ENCODE measurements at places on chromosomes 7 and 10.

GRCh38 chr7:112938863-112939573 lies 147.6 kb downstream of the GPR85 start:
- DNase-seq: no peak

- DNase-seq: no peak
These were observed 18.6 kb downstream of the CACNB2 start for GRCh38 chr10:18158773-18159265.

GRCh38 chr7:27634671-27635493 lies 27.8 kb downstream of the HIBADH start:
- no peak for DNase-seq

GRCh38 chr10:128103229-128103714 lies 23.0 kb downstream of the MKI67 start:
- DNase-seq: no peak

DNA sequence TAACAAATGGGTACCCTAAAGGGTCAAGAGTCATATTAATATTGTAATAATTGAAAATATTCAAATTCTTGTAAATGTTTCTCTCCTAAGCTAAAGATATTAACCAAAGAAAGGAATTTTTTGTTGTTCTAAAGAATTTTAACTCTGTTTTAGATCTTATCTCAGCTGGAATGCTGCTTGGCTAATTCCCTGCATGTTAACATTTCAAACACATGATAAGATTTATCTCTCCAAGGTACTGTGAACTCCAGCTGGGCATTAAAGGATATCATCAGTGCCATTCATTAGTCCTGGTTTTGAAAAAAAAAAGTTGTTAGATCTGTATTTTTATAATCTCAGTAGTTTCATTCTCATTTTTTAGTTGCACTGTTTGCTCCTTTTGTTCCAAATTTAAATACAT lies 76.9 kb downstream of the MAPK8 start:
- DNase-seq: no peak

- DNase-seq: no peak
These were observed 61.0 kb downstream of the TES start for GRCh38 chr7:116271161-116271913.

GRCh38 chr7:10821156-10821555 lies 152.5 kb upstream of the PHF14 start:
- DNase-seq: no peak

GRCh38 chr7:126185959-126186580 lies 1066.7 kb downstream of the GRM8 start:
- DNase-seq: no peak

DNA sequence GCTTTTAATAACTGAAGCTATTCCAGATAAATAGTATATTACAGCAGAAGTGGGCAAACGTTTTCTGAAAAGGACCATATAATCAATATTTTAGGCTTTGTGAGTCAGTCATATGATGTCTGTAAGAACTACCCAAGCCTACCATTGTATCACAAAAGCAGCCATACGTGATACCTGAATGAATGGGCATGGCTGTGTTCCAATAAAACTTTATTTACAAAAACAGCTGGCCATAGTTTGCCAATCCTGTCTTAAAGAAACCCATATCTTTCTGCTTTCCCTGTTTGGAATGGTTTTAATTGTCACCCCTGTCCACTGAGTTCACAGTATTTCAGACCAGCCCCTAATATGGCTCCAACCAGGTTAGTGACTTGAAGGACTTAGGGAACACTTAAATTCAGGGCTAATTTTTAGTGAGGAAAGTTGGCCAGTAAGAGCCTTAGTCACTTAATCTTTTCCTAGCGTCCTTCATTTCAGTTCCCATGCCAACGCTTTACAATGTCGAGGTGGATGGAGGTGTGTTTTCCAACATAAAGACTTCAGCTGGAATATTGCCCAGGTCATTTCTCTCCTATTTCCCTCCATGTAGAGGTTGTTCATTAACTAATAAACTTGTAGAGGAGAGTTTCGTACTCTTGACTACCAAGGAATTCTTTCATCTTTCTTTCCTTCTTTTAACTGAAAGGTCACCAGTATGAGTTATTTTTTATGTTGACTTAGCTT lies 184.5 kb downstream of the TRIL start:
- DNase-seq: no peak

DNA sequence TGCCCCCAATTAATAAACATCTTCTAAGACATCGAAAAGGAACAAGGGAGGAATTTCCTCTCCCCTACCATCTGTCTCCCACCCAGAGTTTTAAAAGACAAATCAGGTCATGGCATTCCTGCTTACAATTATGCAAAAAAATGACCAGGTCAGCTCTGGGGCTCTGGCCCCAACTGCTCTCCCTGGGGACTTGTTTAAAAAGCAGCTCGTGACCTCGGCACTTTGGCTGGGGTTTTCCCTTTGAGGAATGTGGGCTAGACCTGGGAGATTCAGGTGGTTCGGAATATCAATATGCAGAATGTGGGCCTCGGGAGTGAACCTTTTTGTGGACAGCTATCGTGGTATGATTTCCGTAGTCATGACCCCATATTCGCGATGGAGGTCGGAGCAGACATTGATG lies 648 bp upstream of the RADIL start:
- no peak for DNase-seq

- DNase-seq: no peak
These were observed 1235.0 kb downstream of the XPNPEP1 start for GRCh38 chr10:108688314-108688713.

GRCh38 chr7:132080967-132081668 lies 495.2 kb downstream of the PLXNA4 start:
- DNase-seq: no peak

DNA sequence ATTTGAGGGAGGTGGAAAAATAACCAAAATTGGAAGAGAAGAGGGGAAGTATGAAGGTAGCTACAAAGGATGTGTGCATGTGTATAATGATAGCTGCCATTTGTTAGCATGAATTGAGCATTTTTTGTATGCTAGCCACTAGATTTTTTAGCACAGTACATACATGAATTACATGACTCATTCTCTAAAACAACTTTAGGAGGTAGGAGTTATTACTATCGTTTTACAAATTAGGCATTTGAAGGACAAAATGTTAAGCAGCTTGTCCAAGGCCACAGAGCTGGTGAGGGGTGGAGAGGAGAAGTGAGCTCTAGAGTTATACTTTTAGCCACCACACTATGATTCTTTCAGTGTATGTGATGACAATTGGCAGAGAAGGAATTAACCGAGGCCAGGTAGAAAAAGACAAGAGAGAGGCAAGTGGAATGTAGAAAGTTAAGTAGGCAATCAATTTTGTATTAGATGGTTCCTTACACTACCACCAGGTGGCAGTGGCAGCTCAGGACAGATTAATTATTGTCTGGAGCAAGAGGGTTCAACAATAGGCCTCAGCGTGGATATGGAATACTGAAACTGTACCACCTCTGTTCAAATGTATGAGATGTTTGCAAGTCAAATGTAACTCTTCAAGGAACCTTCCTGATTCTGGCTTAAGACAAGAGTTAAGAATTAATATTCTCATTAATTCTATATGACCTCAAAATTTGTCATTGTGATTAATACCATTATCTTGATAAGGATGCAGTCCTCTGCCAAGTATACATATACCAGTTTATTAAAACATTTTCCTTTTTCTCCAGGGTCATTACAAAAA lies 128.0 kb downstream of the MBL2 start:
- DNase-seq: no peak

DNA sequence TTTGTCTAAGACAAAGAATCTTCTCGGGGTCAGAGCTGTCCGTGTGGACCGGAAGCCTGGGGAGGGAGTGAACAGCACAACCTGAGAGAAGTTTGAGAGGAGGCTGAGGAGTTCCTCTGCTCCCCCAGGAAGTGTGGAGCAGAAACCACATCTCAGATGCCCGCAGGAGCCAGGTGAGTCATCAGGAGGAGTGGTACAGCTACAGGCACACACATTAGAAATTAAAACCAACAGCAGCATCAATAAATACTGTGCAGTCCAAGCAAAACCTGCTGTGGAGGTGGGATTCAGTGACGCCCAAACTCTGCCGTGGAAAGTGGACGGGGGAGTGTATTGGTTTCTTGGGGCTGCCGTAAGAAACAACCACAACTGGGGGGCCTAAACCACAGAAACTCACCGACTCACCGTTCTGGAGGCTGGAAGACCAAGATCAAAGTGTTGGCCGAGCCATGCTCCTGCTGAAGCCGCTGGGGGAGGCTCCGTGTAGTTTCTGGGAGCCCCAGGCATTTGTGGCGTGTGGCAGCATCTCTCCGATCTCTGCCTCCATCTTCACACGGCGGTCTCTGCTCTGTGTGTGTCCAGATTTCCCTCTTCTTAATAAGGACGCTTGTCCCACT lies 31.2 kb upstream of the GARS1 start:
- DNase-seq: no peak

GRCh38 chr7:96669812-96670211 lies 39.8 kb downstream of the SEM1 start:
- no peak for DNase-seq

- no peak for DNase-seq
These were observed 169.8 kb downstream of the ZNF248 start for GRCh38 chr10:37687581-37687980.

GRCh38 chr7:2947058-2947780 lies 96.4 kb downstream of the CARD11 start:
- DNase-seq: no peak

DNA sequence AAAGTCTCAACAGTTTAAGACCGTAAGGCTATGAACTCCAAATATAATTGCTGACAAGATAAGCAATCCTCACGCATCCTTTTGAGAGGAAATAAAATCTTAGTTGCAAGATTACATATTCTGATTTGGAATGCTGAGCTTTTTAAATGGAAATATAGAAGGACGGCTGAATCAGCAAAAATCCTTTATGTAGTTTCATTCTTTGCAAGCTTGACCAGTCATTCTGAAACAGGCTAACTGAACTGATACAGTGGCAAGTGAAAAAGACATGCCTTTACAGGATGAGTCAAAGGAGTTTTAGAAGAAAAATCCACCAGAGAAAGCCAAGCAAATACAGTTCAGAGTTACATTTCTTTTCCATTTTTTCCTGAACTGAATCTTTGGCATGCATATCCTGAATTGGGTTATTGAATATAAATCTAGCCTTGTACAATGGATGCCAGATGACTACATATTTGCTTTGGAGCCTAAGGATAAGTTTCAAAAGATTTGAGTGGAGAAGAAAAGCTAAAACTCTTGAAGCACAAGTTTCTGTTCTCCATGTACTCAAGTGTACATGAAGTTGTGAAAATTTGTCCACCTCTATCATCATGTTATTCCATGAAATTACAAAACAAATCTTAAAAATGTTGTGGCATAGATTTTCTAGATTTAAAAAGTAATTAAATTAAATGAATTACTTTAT lies 4.4 kb downstream of the VIM start:
- DNase-seq: no peak

DNA sequence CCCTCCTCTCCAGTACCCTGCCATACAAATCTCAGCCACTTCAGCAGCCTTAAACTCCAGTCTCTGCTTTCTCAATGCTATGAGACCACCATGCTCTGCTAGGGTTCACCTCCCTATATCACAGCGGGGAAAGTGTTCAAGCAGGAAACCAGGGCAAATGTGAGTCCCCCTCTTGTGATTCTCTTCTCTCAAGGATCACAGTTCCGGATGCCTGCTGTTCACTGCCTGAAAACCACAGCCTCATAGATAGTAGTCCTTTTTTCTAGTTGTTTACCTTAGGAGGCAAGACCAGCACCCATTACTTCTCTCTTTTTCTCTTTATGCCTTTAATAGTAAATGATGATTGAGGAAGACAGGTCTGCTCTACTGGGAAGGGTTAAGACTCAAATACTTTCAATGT lies 100.8 kb downstream of the SGMS1 start:
- no peak for DNase-seq

GRCh38 chr7:27925573-27926201 lies 185.7 kb downstream of the TAX1BP1 start:
- DNase-seq: no peak

GRCh38 chr7:51138123-51139085 lies 178.2 kb downstream of the COBL start:
- no peak for DNase-seq

DNA sequence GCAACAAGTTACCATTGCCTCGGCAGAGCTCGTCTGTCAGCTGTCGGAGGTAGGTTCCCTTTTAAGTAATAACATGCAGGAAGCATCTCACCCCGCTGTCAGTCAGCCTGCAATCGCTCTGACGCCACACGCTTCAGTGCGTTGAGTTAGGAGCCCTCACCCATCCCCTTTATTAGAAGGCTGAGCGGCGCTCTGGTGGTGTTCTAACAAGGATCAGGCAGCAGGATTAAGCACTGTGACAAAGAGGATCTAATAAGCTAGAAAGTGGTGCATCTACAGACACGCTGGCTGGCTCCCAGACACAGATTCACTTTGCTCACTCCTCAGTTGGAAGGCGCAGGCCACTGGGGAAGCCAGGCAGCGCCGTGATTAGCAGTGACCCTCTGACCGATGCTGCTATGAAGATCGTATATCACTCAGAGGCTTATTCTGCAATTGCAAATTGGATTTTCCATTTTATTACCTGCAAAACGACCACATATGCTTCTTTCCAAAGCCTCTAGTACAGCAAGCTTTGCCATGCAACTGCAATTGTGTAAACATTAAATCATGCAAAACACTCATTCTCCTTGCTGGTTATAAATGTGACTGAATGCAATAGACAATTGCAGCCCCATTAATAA lies 117.7 kb downstream of the RSU1 start:
- no peak for DNase-seq

DNA sequence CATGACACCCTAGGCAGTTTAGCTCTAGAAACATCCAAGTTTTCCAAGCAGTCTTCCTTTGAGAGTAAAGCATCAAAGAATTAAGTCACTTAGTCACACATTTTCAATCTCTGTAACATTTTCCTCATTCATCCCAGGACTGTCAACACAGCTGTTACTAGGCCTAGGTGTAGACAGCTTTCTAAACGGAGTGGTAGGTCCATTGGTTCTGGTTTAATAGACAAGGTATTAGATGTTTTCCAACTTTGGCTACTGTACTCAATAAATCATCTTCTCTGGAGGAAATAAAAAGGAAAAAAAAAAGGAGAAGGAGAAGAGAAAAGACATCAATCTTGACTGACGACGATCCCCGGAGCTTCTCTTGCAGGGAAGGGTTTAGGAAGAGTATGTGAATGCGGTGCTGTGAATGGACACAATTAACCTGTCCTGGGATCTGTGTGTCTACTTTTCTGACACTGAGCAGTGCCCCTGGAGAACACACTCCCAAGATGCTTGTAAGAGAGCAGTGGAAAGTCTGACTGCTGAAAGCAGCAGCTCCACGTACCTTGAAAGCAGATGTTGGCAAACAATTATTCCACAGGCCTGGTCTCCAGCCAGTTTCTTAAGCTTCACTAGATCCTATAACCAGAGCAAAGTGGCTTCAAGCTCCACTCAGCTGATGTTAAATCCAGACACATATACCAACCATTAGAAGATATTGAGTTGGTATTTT lies 59.1 kb downstream of the CXCL12 start:
- no peak for DNase-seq
